ENCODE measurements at places on chromosomes 11 and 22. TPM values are rescaled to one million over a fixed set of nuclear protein-coding genes. Genes with fewer than 3 reads are reported as not detected.

DNA sequence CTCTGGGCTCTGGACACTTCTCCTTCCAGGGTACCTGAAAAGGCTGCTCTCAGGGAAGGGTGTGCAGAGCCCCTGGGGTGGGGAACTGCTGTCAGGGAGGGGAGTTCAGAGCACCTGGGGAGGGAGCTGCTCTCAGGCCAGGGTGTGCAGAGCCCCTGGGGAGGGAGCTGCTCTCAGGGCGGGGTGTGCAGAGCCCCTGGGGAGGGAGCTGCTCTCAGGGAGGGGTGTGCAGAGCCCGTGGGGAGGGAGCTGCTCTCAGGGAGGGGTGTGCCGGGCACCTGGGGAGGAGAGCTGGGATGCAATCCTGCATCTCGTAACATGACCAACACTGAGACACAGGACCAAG is 764.2 kb downstream of the BRD1 start:
- DNase-seq = no peak

GRCh38 chr11:122220321-122220720 is 104.3 kb upstream of the BLID start:
- no peak for DNase-seq

DNA sequence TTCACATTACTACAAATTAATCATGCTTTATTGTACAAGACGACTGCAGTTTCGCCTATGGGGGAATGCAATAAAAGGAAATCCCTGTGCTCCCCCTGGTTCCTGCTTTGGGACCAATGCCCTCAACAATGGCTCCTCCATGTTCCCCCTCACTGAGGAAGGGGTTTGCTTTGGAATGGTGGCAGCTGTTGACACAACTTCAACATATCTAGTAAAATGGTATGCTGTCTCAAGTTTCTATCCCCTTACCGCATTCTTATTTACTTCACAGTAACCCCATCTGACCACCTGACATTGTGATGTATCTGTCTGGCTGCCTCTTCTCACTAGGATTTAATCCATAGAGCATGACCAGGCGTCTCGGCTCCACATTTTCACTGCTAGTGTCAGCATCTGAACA is 48.8 kb downstream of the PIWIL3 start:
- no peak for DNase-seq

DNA sequence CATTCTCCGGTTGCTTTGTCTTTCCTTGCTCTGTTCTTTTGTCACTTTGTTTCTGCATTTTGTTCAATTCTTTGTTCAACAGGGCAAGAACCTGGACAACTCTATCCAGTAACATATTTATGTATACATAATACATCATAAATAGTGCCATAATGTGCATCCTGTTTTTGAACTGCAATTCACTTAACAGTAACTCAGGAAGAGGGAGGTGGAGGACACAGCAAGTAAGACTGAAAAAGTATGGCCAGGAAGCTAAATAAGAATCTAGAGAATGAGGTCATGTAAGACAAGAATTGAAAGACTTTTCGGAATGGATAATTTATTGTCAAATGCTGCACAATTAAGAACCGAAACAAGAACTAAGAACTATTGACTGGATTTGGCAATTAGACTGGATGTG is 29.2 kb upstream of the CHORDC1 start:
- no peak for DNase-seq

GRCh38 chr11:10379426-10379825 is 74.6 kb downstream of the ADM start:
- DNase-seq = peak; percentile 58

DNA sequence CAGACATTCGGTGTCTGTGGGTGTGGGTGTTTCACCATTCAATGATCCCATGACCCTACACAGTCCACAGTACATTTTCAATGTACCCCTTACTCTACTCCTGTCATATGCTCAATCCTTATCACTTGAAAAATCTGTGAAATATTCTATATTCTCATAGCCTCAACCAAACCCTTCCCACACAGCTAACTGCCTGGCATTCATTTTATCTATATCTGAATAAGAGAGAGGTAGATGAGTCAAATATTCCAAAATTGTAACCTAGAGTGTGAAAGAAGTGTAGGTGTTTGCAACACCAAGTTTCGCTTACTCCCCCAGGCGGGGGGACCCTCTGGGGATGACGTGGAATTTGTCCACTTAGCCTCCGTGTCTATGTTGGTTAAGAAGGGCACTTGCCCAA is 354.8 kb downstream of the ETS1 start:
- no peak for DNase-seq

PDE2A gene
- 12.3 TPM for total RNA-seq

ANKK1 gene
- 1.6 TPM for total RNA-seq

C11orf97 gene
- total RNA-seq = not detected

CEP164 gene
- total RNA-seq = 19.9 TPM

ARVCF gene
- total RNA-seq = 15.1 TPM

PIWIL4 gene
- total RNA-seq = 6.2 TPM

WT1 gene
- total RNA-seq = not detected

TMEM45B gene
- 7.6 TPM for total RNA-seq

VPS37C gene
- 9.9 TPM for total RNA-seq
